ENCODE measurements at places on chromosomes 13 and 19.

GRCh38 chr19:5018224-5019015, 49.5 kb downstream of the KDM4B start:
- no peak for DNase-seq

- DNase-seq: no peak
Measured at GRCh38 chr19:27972291-27973040, 1240.5 kb downstream of the UQCRFS1 start.

- no peak for DNase-seq
Measured at GRCh38 chr13:110949628-110950027, 34.8 kb upstream of the ANKRD10 start.

DNA sequence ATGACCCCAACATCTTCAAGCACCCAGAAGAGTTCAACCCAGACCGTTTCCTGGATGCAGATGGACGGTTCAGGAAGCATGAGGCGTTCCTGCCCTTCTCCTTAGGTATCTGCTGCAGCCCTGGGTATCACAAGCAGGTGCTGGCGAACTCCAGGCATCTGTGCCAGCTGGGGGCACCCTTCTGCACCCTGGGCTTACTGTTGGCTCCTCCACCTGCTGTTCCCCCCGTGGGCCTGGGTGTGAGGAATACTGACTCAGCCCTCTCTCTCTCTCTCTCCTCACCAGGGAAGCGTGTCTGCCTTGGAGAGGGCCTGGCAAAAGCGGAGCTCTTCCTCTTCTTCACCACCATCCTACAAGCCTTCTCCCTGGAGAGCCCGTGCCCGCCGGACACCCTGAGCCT, 13.0 kb downstream of the CYP2S1 start:
- DNase-seq: no peak

- no peak for DNase-seq
Measured at GRCh38 chr13:81686877-81687276, 1346.0 kb upstream of the SPRY2 start.

DNA sequence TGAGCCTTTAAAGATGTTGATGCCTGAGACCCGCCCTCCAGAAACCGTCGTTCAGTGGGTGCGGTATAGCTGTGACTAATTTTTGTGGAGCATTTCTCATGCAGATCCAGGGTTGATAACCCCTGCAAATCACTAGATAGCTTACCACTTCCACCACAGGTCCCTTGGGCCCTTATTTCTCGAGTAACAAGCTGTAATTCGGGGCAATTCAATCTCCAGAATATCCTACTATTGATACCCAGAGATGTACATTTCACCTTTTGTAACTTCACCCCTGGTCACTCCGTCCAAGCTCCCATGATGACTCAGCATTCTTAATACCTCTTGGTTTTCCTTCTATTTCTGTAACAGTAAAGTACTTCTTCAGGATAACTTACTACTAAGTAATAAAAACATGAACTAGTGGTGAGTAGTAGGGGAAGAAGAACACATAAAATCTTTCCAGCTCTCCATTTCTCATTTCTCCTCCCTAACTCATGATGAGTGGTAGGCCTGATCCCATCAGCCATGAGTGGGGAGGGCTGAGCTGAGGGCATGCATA, 71.9 kb upstream of the UBL3 start:
- DNase-seq: no peak

GRCh38 chr19:38492181-38492813, 58.8 kb downstream of the RYR1 start:
- no peak for DNase-seq

GRCh38 chr19:1136201-1136600, 32.4 kb downstream of the GPX4 start:
- peak; percentile 76 for DNase-seq

DNA sequence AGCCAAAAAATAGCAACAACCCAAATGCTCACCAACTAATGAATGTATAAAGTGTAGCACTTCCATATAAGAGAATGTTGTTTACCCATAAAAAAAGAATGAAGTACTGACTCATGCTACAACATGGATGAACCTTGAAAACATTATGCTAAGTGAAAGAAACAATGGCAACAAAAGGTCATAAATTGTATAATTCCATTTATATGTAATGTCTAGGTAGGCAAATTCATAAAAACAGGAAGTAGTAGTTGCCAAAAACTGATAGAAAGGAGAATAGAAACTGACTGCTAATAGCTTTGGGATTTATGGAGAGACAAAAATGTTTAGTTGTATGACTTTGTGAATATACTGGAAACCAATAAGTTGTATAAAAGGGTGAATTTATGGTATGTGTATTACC, 21.6 kb downstream of the MYCBP2 start:
- no peak for DNase-seq

GRCh38 chr19:19758164-19758563, 25.3 kb upstream of the ZNF14 start:
- DNase-seq: no peak

DNA sequence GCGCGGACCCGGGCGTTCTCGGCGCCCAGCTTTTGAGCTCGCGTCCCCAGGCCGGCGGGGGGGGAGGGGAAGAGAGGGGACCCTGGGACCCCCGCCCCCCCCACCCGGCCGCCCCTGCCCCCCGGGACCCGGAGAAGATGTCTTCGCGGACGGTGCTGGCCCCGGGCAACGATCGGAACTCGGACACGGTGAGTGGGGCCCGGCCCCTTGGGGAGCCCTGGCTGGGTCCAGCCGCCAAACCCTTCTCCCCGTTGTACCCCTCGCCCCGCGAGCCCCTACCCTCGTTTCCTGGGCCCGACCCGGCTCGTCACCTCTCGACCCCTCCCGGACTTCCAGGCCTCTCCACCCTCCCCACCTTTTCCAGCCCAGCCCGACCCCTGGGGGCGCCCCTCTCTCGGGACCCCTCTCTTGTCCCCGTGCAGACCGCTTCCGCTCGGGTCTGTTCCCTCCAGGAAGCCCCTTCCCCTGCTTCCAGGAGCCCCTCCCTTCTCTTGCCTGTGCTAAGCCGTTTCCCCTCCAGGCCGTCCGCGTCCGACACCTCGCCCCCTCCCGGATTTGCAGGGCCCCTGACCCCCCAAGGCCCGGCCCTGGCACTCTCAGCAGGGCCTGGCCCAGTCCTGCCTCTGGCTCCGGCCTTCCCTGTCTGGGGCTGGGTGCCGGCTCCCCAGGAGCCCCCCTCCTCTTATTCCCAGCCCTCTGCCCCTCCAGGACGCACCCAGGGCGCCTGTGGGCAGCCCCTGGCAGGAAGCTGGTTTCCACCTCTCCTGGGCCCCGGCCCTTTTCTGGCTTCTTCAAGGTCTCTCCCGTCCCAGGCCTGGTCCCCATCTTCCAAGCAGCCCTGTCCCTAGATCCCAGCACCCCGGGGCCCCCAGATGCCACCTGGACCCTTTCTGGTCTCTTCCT, 632 bp downstream of the MARK4 start:
- peak; percentile 12 for DNase-seq

GRCh38 chr19:9792206-9793070, 23.9 kb upstream of the ZNF846 start:
- DNase-seq: peak; percentile 97

DNA sequence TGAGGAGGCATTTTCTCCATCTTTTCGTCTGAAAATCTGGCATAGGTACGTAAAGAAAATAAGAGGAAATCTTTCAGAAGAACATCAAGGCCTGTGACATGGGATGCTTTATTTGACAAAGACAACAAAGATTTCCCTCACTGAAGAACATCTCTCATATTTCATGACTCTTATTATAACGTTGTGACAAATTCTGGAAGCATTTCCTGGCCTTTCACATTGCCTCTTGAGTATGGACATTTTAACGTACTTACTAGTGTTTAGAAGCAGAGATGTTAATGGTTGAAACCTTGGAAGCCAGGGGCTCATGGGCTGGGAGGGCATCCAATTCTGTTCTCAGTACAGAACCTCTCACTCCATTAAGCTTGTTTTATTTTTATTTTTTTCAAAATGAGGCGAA, 210.8 kb downstream of the DCT start:
- no peak for DNase-seq

DNA sequence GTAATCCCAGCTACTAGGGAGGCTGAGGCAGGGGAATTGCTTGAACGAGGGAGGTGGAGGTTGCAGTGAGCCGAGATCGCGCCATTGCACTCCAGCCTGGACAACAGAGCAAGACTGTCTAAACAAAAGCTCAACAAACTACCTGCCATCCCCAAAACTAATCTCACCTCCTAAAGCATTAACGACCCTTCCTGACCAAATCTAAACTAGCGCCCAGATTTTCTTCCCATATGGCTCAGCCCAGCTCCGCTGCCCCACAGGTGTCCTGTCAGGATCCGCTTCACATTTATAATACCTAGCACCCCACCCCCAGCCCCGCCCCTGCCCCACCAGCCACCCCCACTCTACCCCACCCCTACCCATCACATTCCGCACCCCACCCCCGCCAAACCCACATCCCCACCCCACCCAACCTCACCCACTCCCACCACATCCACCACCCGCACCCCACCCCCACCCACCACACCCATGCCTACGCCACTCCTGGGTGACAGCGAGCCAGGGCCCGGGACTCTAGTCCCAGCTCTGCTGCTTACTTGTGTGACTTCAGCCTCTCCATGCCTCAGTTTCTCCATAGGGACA, 599 bp downstream of the C19orf12 start:
- no peak for DNase-seq

DNA sequence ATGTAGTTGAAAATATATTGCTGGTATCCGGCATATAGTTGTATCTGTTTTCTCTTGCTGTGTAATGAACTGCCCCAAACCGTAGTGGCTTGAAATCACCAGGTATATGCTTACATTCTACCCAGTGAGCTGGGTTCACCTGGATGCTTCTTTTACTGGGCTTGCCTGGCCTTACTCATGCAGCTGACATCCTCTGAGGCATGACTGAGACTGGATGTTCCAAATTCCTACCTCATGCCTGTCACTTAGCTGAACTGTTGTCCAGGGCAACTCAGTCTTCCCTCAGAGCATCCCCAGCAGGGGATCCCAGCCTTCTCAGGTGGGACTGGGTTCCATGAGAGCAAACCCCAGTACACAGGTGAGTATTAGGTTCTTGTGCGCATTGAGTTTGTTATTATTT, 66.8 kb downstream of the IFT88 start:
- no peak for DNase-seq

DNA sequence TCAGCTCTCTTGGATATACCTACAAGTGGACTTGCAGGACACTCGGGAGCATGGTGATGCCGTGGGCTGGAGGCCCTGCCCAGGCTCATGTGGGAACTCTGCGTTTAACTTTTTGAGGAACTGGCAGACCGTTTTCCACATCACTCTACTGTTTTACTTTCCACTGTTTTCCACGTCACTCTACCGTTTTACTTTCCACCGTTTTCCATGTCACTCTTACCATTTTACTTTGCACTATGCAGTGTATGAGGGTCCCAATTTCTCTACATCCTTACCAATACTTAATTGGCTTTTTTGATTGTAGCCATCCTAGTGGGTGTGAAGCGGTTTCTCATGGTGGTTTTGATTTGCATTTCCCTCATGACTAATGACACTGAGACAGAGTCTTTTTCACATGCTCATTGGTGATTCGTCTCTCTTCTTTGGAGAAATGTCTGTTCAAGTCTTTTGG, 40.5 kb downstream of the GATAD2A start:
- no peak for DNase-seq

GRCh38 chr19:14030997-14031718, 404 bp upstream of the IL27RA start:
- no peak for DNase-seq

- DNase-seq: no peak
Measured at GRCh38 chr13:40477623-40478608, 188.5 kb downstream of the FOXO1 start.

DNA sequence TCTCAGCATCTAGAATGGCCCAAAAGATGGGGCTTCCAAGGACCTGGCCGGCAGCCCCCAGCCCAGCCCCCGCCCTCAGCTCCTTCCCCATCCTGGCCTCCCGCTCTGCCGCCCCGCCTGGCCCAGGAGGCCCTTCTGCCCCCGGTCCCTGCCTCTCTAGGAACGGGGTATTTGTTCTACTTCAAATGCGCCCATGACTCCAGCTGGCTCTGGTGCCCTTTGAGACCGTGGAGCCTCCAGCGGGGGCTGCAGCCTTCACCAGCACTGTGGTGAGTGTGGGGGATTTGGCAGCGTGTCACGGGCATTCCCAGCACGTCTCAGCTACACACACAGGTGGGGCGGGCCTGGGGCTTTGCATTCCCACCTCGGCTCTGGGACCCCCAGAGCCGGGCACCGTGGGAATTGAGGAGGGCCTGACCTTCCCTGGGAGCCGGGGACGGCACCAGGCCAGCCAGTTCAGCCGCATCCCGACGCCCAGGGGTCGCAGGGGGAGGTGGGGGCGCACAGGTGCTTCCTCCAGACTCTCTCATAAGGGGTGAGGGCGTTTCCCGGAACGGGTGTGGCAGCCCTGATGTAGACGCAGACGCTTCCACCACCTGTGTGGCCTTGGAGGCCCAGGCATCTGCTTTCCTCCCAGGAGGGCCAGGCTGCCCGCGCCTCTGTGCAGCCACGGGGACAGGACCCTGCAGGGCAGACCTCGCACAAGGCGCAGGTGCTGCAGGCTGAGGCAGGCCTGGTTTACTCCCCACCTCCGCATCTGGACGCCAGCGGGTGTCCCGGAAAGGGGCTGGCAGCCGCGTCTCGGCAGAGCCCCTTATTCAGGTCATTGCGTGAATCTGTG, 947 bp downstream of the ATP4B start:
- peak; percentile 17 for DNase-seq

DNA sequence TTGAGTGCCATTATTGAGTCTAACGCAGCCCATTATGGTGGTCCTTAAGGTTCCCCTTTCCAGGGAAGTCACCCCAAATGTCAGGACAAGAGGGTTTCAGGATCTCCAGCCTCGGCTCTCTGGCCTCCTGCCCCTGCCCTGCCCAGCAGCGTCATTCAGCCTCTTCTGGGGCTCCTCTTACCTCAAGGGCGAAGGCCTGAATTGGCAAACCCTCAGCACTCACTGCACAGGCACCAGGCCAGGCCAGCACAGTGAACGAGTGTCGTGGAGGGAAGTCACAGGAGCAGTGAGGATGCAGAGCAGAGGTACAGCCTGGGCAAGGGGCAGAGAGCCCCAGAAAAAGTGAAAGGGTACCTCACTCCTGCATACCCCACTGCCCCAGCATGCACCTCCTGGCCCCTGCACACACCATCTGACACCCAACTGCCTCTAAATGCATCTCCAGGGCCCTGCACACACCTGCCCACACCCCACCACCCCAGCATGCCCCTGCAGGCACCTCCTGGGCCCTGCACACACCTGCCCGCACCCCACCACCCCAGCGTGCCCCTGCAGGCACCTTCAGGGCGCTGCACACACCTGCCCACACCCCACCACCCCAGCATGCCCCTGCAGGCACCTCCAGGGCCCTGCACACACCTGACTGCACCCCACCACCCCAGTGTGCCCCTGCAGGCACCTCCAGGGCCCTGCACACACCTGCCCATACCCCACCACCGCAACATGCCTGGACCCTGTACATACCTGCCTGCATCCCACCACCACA, 19.8 kb downstream of the SLC25A42 start:
- DNase-seq: no peak

DNA sequence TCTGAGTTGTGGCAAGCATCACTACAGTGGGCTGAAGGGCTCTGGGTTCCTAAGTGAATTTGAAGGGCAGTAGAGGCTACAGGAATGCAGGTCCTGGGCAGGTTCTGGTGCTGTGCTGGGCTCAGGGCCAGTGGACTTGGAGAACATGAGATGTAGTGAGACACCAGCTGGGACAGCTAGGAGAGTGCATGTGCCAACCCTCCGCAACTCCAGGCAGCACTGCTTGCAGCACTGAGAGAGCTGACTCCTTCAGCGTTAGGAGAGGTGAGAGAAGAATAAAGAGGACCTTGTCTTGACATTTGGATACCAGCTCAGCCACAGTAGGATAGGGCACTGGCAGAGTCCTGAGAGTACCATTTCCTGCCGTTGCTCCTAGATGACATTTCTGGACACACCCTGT, 739.9 kb upstream of the PRR20A start:
- no peak for DNase-seq

- DNase-seq: peak; percentile 49
Measured at GRCh38 chr19:10238172-10238783, 7.1 kb upstream of the S1PR2 start.
